NCI-H2227 treated with DMSO at 0.1 percent for 48 hours (cell line): ENCODE measurements at places on chromosomes 16 and 17.

- DNase-seq: peak; percentile 14
These were observed 7.7 kb upstream of the NPIPB2 start for GRCh38 chr16:11949527-11949926.

DNA sequence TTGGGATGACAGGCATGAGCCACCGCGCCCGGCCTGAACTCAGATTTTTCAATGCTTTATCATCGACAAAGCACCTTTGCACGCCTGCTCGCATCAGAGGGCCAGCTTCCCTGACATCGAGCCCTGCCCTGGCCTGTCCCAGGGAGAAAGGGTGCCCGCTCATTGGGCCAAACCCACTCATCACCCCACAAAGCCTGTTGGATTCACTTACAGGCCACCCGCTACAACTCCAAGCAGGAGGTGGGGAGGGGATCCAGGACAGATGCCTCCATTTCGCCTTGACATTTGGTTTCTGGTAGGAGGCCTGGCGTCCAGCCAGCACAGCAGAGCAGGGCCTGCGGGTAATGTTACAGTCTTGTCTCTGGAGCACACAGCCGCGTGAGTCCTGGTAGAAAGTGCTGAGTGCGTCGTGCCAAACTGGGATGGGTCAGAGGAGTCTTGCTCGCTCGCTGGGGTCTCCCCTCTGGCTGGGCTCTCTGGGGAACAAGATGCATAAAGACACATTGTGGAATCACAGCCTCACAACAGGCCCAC lies 19.8 kb downstream of the SMTNL2 start:
- peak; percentile 24 for DNase-seq

GRCh38 chr16:26598061-26598460 lies 468.7 kb upstream of the C16orf82 start:
- DNase-seq: no peak

- DNase-seq: peak; percentile 22
These were observed 41.6 kb downstream of the CDH1 start for GRCh38 chr16:68778551-68779231.

- no peak for DNase-seq
These were observed 24.2 kb upstream of the ATP2A3 start for GRCh38 chr17:3988297-3989040.

- DNase-seq: peak; percentile 36
These were observed 215.4 kb downstream of the UTP18 start for GRCh38 chr17:51475730-51476129.

- no peak for DNase-seq
These were observed 41.8 kb downstream of the TEKT5 start for GRCh38 chr16:10652730-10653590.

DNA sequence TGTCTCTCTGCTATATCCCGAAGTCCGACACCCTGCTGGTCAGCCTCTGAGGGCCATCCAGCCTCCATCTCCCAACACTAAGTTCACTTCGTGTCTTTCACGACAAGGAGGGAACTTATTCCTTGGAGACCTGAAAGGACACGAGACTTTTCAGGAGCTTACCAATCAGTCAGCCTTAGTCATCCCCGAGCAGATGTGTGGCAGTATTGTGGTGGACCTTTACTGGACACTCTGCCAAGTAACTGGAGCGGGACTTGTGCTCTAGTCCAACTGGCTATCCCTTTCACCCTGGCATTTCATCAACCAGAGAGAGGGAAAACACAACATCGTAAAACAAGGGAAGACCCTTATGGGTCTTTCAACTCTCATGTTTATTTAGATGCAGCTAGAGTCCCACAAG lies 87.1 kb downstream of the EMP2 start:
- no peak for DNase-seq

- no peak for DNase-seq
These were observed 215.4 kb downstream of the SEC14L1 start for GRCh38 chr17:77356109-77356689.

DNA sequence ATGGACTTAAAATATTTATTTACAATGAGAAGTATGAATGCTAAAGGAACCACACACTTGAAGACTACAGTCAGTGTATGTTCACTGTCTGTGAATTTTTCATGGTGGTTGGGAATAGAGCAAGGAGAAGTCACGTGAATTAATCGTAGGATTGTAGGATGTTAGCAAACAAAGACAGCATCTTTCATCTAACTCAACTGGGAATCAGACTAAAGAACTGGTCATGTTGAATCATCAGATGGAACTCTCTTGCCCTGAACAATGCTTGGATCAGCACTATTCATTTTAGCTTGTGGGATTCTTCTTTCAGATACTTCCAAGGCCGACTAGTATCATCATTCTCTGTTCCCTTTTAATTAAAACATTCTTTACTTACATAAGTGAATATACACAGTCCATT lies 18.1 kb downstream of the KCNJ2 start:
- no peak for DNase-seq

DNA sequence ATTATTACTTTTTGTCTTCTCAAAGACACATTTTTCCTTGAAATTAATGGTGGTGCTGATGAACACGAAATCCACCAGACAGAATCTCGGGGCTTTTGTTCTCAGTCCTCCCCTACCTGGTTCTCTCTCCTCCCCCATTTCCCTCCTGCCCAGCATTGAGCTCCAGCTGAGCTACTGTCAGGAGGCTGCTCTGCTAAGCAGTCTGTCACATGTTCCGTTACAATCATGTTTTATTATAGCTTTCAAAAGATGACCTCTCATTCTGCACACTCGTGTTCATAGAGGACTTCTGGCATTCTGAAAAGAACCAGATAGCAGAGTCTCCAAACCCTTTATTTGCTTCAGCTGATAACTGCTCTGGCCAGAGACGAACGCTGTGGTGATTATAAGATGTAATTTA lies 732.5 kb upstream of the RBFOX1 start:
- DNase-seq: peak; percentile 96

- no peak for DNase-seq
These were observed 292.0 kb upstream of the TNRC6C start for GRCh38 chr17:77666462-77666861.

GRCh38 chr17:67218385-67218950 lies 26.5 kb downstream of the HELZ start:
- DNase-seq: no peak

GRCh38 chr16:84720177-84720579 lies 20.4 kb downstream of the USP10 start:
- DNase-seq: no peak

- no peak for DNase-seq
These were observed 336.2 kb downstream of the XYLT1 start for GRCh38 chr16:17134586-17134985.

DNA sequence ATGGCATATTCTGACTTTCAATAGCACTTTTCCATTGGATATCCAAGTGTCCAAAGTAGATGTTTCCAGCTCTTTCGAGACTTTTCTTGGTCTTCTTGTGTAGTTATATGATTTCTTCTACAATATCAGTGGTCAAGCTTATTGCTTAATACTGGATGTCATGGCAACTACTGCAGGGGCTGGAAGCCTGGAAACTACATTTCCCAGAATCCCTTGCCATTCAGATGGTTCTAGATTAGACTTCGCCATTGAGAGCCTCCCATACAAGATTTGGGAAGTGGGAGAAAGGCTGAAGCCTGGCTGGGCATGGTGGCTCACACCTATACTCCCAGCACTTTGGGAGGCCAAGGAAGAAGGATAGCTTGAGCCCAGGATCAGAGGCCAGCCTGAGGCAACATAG lies 153.6 kb downstream of the C16orf95 start:
- no peak for DNase-seq

- DNase-seq: no peak
These were observed 46.9 kb upstream of the TMEM132E start for GRCh38 chr17:34532281-34533065.

GRCh38 chr17:42821176-42821575 lies 2.9 kb downstream of the BECN1 start:
- DNase-seq: no peak

DNA sequence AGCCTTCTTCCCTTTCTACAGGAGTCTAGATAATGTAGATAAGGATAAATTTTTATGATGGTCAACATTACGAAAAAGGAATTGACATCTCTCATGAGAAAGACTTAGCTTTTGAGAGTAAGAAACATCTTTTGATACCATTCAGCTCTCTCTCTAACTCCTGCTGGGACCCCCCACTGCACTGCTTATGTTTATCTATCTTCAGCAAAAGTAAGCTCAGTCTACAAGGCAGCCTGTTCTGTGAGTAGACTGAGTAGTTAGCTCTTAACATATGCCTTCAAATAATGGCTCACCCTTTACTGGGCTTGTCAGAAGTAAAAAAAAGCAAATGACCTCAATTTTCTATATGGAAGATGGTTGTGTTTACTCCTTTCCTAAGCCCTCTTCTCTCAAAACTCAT lies 372.2 kb upstream of the CDH11 start:
- no peak for DNase-seq

DNA sequence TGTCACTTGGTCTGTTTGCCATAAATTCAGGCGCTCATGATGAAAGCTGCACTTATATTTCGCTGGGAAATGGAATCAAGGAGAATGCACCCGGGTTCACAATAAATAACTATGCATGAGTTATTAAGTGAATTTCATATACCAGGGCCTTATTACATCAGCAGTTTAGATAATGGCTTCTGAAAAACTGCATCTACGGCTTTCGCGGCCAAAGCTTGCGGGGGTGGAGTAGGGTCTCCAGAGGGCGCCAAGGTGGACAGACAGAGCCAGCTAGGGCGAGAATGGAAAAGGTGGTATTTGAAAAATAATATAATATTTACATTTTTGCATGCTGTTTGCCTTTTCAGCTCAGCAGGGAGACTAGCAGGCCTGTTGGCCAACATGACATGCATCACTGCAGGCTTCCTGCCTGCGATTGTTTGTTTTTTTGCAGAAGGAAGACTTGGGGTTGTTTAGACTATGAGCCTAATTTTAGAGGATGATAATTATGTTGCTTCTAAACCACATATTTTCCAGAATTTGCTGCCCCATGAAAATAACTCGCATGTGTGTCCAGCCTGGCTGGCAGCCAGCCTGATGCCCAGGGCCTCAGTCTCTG lies 173.8 kb upstream of the IRX3 start:
- no peak for DNase-seq

DNA sequence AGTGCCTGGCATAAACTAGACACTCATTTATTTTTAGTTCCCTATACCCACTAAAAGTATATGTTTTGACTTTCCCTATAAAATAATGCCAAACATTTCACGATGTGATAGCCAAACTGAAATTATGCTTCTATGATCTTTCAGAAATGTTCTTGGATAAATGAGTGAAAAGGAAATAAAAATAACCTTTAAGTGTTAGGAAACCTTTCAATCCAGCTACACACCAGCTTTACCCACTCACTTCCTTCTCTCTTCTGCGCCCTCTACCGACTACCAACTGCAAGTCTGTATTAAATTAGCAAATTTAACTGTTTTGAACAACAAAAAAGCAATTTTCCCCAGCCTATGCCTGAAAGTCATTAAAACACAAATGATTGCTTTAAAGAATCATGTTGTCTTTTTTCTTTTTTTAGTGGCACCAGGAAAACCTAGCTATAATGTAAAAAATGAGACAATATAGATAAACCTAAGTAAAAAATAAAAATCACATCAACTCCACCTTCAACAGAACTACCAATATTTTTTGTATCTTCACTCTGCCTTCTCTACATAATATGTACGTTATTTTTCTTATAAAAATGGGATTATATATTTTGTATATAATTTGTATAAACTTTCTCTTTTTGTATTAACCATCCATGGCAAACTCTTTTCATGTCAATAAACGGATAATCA lies 13.2 kb upstream of the TMEM100 start:
- no peak for DNase-seq

GRCh38 chr16:57609541-57610401 lies 18.7 kb upstream of the ADGRG1 start:
- no peak for DNase-seq

DNA sequence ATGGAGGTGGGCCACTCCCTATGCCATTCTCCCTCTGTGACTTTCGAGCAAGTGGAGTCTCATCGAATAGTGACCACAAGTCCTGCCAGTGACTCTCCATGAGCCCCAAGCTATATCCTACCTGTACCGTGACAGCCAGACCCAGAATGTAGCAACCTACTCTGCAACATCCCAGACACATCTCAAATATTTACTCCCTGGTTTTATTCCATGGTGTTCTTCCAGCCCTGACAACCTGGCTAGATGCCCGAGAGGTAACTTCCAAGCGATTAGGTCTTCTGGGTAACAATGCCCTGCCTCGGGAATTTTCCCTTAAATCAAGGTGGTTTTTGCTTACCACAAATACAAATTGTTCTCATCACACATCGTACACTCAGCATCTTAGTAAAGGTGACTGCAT lies 211.7 kb downstream of the ZFHX3 start:
- DNase-seq: no peak

GRCh38 chr17:29568331-29569244 lies at the start of gene TP53I13:
Gene TP53I13 (plus strand): TSS chr17:29568701. CDS start chr17:29568759, 58 bp downstream.
- DNase-seq: peak; percentile 74

DNA sequence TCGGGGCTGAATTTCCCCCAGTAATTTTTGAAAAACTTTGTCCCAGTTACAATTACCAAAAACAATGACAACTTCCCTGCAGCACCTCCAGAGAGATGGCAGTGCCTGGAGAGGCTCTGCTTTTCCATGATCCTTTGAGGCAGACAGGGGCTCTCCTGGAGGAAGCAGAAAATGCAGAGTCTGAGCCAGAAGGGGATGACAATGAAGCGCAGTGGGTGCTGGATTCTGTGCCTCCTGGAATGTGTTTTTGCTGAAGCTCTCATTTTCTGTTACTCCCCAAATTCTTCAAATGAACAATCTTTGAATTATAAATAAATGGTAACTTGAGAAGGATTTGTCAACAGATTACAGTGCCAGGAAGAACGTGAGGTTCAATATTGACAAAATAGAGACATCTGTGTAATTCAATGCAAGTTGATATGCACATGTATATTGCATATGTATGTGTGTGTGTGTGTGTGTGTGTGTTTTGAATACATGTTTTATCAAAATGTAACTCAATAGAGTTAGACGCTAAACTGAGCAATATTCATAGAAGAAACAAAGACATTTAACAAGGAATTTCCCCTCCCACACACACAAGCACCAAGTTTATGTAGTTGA lies 9.7 kb upstream of the RUSF1 start:
- no peak for DNase-seq

- DNase-seq: no peak
These were observed 4.9 kb downstream of the IRX3 start for GRCh38 chr16:54281535-54282201.

GRCh38 chr17:65593855-65594845 lies 32.7 kb upstream of the AXIN2 start:
- DNase-seq: no peak
